ENCODE measurements at places on chromosomes 1 and 21.

DNA sequence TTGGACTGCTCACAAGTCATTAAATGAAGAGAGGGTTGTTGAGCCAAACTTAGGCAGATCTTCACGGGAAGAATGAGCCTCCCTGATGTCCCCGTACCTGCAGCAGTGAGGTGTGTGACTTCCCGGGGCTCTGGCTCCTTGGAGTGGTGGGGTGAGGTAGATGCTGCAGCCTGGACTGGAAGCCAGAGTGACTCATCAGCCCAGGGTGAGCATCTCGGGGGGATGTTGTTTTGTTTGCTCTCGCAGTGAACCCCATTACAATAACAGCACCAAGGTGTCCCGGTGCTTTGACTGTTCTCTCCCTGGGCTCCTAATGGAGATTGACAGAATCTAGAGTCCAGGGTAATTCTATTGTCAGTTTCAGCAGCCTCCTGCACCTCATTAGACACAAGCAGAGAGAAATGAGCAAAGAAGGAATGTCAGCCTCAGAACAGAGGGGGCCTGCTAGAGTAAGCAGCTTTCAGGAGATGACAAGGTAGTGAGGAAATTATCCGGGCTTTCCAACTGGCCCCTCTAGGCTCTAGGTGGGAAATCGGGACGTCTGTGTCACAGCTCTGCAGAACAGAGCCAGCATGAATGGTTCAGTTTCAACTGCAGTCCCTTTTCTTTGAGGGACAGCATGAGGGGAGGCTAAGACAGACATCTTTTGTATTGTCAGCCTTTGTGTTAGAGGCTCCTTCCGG is 36.0 kb upstream of the LRRN2 start:
- DNase-seq = no peak

- DNase-seq = no peak
Observed at GRCh38 chr1:187924252-187924651, 1095.5 kb downstream of the PLA2G4A start.

DNA sequence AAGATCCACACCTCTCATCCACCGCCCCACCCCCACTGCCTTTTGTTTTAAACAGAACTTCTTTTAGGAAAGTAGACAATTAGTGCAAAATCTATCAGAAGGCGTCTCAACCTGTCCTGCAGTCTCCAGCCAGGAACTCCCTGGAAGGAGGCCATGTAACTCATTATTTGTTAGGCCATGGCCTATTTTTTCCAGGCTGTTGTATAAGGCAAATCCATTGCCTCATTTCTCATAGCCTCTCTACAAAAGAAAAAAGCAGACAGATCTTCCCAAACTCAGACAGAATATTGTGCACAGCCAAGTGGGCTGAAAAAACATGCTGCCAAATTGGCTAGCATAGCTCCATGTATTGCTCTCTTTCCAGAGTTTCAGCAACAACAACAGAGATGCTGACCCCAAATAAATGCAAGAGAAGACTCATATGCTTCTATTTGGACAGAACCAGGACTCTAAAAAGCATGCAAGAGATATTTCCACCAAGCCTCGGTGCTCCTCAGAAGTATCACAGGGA is 770.7 kb upstream of the CXADR start:
- no peak for DNase-seq

- no peak for DNase-seq
Observed at GRCh38 chr1:62444701-62445100, 7.9 kb downstream of the USP1 start.

GRCh38 chr1:110152133-110152785 is 2.0 kb downstream of the SLC6A17 start:
- no peak for DNase-seq

GRCh38 chr1:39270368-39270767 is 65.9 kb downstream of the MACF1 start:
- no peak for DNase-seq

- peak; percentile 76 for DNase-seq
Observed at GRCh38 chr1:150149271-150150132, at the start of gene PLEKHO1. TSS of gene PLEKHO1 (plus strand) at chr1:150149916. CDS start at chr1:150150258, 342 bp downstream.

- DNase-seq = no peak
Observed at GRCh38 chr21:27359141-27359540, 392.3 kb upstream of the ADAMTS5 start.

GRCh38 chr1:53576866-53577760 is 117.9 kb downstream of the DMRTB1 start:
- no peak for DNase-seq

DNA sequence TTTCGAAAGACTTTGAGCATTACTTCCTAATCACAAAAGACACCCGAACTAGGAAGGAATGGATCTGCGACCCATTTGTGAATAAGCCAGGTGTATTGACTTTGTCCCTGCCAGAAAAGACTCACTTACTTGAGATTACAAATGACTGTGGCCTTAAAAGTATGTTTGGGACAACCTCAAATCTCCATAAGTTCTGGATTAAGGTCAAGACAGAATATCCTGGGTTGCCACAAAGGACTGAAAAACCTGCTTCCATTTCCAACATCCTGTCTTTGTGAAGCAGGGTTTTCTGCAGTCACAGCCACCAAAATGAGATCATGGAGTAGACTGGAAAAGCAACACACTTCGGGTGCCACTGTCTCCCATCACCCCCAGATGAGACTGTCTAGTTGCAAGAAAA is 537.4 kb upstream of the ZRANB2 start:
- DNase-seq = no peak

GRCh38 chr1:218341325-218341724 is 3.8 kb upstream of the TGFB2 start:
- no peak for DNase-seq

GRCh38 chr1:47774986-47775834 is 222.0 kb downstream of the TRABD2B start:
- DNase-seq = no peak

DNA sequence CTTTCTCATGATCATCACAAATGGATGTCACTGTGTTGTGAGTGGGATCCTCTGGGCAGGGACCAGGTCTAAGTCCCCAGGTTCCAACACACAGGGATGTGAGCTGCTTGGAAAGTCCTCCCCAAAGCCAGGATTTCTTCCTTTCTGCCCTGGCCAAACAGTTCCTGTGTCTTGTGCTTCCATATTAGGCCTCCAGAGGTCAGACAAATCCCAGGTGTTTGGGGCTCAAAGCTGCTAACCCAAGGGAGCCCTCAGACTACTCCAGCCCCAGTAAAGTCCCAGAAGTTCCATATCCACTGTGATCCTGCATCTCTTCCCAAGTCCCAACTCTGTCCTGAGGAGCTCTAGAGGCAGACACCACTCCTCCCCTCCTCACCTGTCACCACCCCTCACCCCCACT is 27.7 kb upstream of the MAGOH start:
- no peak for DNase-seq

- no peak for DNase-seq
Observed at GRCh38 chr1:188825471-188825870, 1652.2 kb downstream of the BRINP3 start.

- no peak for DNase-seq
Observed at GRCh38 chr1:222034790-222035189, 292.9 kb upstream of the DUSP10 start.

DNA sequence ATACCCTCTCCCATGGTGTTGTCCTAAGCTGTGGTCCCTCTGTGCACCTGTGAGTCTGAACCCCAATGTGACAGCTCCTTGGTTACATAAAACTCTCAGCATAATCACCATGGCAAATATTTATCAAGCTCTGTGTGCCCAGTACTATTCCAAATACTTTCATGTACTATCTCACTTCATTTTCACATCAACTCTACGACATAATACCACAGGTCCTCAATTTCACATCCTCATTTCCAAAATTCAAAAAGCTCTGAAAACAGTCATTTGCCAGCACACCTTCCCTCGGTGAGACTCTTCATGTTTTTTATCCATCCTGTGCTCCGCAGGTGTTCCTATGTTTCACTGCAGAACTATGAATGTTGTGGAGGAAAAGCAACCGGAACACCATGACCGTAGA is 12.4 kb upstream of the CREG1 start:
- DNase-seq = no peak

DNA sequence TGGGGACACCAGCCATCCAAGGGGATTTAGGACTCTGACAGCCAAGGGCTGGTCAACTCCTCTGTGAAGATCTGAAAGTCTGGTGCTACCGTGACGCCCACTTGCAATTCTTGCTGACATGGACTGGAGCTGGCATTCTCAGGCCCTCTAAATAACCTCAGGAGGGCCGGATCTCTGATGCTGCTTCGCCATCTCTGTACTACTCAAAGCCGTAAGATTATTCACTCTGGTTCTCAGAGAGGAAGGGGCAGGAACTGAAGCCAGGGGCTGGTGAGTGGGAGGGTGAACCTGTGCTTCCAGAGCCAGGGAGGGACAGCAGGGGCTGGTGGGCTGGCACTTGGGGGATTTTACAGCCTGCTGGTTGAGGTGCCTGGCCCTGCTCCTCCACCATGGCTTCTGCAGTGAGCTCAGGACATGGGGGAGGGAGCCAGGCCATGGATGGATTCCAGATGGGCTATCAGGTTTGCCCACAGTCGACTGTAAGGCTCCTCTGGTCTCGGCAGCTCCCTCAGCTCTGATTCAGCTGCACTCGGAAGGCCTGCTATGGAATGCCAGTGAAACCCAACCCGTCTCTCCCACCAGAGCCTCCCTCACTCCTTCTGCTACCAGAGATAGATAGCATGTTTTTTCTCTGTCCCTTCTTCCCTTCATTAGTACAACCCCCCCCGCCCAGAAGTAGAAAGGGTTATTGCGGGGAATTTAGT is 84.5 kb downstream of the PLXNA2 start:
- DNase-seq = no peak

DNA sequence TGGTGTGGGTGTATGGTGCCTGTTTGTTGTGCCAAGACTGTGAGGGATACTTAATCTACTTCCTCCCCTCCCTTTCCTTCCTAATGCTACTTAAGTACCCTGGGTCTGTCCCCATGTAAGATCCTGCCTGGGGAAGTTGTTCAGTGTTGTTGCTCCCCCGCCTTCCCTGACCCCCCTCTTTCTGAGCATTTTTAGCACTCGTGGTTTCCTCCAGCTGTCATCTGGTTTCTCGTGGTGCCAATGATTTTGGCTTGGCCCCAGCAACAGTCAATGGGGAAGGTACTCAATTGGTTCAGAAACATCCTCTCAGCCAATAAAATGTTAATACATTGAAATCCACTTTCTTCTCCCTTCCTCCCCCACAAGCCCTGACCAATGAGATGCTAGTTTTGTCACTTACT is 8.0 kb upstream of the B4GALT3 start:
- peak; percentile 41 for DNase-seq

DNA sequence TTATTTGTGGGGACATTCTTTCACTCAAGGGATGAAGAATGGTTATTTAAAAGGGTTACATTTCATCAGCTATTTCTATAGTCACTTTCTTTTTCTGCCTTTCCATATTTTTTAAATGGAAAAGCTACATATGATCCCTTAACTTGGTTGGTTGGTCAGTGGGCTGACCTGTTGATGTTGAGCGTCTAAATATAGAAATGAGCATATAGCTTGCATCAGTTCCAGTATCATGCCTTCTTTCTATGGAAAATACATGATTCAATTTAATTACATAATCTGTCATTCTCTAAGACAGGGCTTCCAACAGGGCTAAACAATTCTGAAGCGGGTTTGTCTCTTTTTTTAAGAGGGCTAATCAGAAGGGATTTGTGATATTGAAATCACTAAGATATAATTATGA is 40.6 kb downstream of the TYW3 start:
- no peak for DNase-seq

DNA sequence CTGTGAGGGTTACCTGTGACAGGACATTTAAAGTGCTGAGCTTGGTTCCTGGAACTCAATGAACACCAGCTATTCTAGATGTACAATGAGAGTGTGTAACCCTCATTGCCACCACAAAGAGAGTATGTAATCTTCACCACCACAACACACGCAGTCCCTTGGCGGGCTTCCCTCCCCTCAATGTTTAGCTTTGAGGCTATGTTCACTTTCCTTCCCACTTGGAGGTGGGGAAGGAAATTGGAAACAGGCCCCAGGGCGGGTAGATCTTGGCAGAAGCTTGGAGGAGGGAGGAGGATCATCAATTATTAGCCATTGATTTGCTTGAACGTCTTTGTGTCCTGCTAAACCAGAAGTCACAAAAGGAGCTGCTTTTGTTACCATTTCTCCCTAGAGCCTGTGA is 8.3 kb upstream of the COL16A1 start:
- no peak for DNase-seq

DNA sequence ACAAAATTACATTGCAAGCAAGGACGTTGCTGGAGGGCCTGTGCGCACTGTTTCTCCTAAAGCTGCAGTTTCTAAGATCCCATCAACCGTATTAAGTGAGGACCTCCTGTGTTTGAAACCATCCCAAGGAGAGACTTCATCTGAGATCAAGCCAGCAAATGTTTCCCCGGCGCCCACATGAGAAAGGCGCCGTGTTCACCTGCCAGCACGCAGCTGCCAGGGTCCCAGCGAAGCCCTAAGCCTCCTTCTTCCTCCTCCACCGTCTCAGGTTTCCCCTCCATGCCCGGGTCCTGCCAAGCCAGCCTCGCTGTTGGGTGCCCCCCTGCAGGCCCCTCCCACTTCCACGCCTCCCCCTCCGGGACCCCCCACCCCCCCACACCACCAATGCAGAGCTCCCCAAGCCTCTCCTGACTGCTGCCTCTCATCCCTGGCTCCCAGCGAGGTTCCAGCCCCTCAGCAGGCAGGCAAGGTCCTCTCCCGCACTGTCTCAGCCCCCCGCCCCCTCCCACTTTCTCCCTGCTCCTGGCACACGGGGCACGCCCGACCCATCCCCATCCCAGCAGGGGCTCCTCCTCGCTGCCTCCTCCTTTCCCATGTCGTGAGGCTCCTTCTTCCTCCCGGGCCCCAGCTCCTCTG is 8.6 kb upstream of the TFF1 start:
- DNase-seq = no peak

DNA sequence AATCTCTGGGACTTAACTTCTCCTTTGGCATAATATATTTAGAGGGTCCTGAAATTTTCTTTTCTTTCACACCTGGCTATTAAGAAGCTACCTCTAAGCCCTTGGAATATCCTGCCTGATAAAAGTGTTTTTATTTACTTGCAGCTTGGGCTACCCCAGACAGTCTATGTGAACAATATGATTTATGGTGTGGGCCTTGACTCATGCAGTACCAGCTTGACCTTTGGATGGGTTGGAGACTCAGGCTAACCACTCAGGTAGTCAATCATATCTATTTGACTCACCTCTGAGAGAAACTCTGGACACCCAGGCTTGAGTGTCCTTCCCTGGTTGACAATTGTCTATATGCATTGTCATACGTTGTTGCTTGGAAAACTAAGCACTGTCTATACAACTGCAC is 13.4 kb upstream of the PGBD2 start:
- DNase-seq = no peak

GRCh38 chr1:9455487-9456234 is 83.6 kb upstream of the SLC25A33 start:
- DNase-seq = peak; percentile 57

GRCh38 chr1:150148837-150149270 is 862 bp upstream of the PLEKHO1 start:
- DNase-seq = no peak

DNA sequence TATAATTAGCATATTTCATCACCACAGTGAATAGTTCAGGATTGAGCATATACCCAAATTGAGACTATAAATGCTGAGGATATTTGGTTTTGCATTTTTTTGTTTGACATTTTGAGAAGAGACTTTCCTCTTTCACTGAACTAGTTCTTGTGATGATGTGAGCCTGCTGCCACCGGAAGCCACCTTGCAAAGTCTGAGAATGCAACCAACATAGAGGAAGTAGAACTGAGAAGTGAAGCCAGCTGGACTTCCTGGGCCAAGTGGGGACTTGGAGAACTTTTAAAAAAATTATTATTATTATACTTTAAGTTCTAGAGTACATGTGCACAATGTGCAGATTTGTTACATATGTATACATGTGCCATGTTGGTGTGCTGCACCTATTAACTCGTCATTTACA is 102.3 kb downstream of the RPE65 start:
- no peak for DNase-seq

- no peak for DNase-seq
Observed at GRCh38 chr1:235087906-235088305, 40.7 kb downstream of the TOMM20 start.

GRCh38 chr1:24504560-24504959 is 1.9 kb downstream of the RCAN3 start:
- no peak for DNase-seq
